ENCODE measurements at places on chromosomes 16 and 17. TPM values are rescaled to one million over a fixed set of nuclear protein-coding genes. Genes with fewer than 3 reads are reported as not detected.

GRCh38 chr17:31008374-31009041 lies 37.7 kb downstream of the RNF135 start:
- H3K27ac ChIP-seq: peak overlapping the region; percentile 87
- peak; percentile 71 for DNase-seq
- H3K4me1 ChIP-seq: peaks cover 3% of the 10 kb centered on the region
- H3K36me3 ChIP-seq: no peaks in the 10 kb centered on the region
- peak overlapping the region; percentile 61 for H3K4me3 ChIP-seq
- H3K27me3 ChIP-seq: no peaks in the 10 kb centered on the region

DNA sequence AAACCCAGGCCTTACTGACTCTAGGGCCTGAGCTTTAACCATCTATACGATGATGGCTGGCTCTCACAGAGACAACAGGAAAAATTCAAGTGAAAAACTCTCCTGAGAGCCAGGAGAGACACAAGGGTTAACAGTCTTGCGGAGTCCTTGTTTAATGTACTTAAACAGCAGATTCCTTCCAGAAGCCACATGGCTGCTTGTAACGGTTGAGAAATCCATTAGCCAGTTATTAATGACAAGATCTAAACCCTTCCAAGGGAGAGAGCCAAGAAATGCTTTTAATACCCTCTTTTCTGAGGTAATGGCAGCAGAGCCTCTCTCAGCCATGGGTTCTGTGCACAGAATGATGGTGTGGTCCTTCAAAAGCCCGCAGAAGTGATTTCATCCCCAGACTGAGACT lies 5.2 kb upstream of the ALDOA start:
- DNase-seq: no peak
- H3K27me3 ChIP-seq: no peaks in the 10 kb centered on the region
- no peaks in the 10 kb centered on the region for H3K36me3 ChIP-seq
- no peak overlapping the region for H3K4me3 ChIP-seq
- no peak overlapping the region for H3K27ac ChIP-seq

DNA sequence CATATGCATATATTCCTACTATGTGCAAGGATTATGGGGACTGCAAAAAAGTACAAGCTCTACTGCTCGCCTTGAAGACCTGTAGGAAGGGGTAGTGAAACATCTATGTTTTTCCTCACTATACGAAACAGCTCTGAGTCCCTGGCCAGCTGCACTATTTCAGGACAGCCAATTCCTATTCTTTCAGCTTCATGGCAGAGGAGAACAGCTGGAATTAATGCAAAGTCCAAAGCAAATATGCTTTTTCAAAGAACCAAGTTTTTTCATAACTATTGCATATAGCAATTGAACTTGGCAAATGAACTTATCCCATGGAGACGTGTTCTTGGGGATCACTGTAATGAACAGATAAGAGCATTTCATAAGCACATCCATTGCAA lies 122.3 kb downstream of the SPACA3 start:
- H3K27me3 ChIP-seq: no peaks in the 10 kb centered on the region
- no peaks in the 10 kb centered on the region for H3K36me3 ChIP-seq
- H3K4me1 ChIP-seq: no peaks in the 10 kb centered on the region

Gene KRT25
- not detected for total RNA-seq

Gene CLEC18B
- total RNA-seq: 8.2 TPM

- peak; percentile 35 for DNase-seq
- H3K4me1 ChIP-seq: peaks cover 8% of the 10 kb centered on the region
- no peaks in the 10 kb centered on the region for H3K36me3 ChIP-seq
Observed at GRCh38 chr16:1723450-1724147, 17.6 kb downstream of the MAPK8IP3 start.

Gene MRM1
- total RNA-seq: 10.2 TPM

GRCh38 chr16:8634991-8635736 lies 13.7 kb downstream of the METTL22 start:
- no peaks in the 10 kb centered on the region for H3K4me1 ChIP-seq
- H3K27ac ChIP-seq: no peak overlapping the region
- no peak for DNase-seq

DNA sequence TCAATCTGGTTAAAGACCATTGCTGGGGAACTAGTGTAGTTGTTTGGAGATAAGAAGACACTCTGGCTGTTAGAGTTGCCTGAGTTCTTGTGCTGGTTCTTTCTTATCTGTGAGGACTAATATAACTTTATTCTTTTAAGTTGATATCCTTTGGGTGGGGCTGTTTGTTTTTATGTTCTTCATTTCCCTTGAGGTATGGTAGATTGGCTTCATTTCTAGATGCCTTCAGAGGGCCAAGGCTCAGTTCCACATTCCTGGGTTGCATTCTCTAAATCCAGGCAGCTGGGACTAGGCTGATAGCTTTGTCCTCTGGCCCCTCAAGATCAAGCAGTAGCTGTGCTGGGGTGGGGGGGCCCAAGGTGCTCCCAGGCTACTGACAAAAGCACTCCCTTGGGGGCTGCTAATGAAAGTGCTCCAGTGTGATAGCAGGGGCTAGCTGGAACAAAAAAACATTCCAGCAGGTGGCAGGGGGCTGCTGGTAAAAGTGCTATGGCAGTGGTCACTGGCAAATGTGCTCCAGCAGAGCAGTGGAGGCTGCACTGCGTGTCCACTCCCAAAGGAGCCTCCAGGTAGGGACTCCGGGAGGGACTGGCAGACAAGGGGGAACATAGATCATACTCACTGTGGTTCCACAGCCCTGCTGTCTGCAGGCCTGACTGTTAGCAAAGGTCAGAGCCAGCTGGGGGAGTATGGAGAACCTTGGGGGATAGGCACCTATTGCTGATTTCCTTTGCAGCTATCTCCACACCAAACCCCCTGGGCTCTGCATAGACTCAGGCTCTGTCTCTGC lies 45.9 kb upstream of the KCNJ16 start:
- no peaks in the 10 kb centered on the region for H3K36me3 ChIP-seq
- DNase-seq: no peak
- no peak overlapping the region for H3K4me3 ChIP-seq
- no peaks in the 10 kb centered on the region for H3K27me3 ChIP-seq
- H3K27ac ChIP-seq: no peak overlapping the region

GRCh38 chr16:55056585-55057401 lies 126.1 kb downstream of the IRX5 start:
- no peak for DNase-seq
- H3K36me3 ChIP-seq: no peaks in the 10 kb centered on the region
- H3K4me1 ChIP-seq: no peaks in the 10 kb centered on the region
- no peak overlapping the region for H3K27ac ChIP-seq
- no peak overlapping the region for H3K4me3 ChIP-seq

DNA sequence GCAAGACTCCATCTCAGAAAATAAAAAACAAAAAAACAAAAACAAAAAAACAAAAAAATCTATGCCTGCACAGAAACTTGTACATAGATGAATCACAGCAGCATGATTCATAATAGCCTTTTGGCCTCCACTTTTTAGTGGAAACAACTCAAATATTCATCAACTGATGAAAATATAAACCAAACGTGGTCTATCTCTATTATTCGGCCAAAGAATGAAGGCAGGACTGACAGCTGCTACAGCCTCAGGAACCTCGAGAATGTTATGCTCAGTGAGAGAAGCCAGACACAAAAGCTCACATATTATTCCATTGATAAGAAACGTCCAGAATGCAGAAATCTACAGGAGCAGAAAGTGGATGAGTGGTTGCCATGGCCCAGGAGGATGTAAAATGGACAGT lies 19.8 kb downstream of the PPL start:
- H3K4me1 ChIP-seq: no peaks in the 10 kb centered on the region
- no peak overlapping the region for H3K27ac ChIP-seq
- H3K36me3 ChIP-seq: no peaks in the 10 kb centered on the region
- H3K4me3 ChIP-seq: no peak overlapping the region
- H3K27me3 ChIP-seq: no peaks in the 10 kb centered on the region
- no peak for DNase-seq

DNA sequence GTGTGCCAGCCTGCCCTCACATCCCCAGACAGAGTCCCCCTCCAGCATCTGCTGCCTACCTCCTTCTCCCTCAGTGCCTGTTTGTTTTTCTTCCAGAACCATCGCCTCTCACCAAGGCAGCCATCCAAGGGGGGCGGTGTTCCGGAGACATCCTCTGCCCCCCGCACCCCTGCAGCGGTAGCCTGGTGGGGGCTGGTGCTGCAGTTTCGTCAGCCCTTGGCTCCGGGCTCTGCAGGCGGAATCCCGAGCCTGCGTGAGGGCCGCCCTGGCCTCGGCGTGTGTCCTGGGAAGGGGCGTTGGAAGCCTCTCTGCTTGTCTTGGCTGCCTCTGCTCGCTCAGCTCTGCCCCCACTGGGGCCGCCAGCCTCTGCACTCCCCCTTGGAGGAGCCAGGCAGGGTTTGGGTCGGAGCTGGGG lies 126.0 kb upstream of the CIBAR2 start:
- H3K4me1 ChIP-seq: peaks cover 13% of the 10 kb centered on the region
- no peak overlapping the region for H3K27ac ChIP-seq

DNA sequence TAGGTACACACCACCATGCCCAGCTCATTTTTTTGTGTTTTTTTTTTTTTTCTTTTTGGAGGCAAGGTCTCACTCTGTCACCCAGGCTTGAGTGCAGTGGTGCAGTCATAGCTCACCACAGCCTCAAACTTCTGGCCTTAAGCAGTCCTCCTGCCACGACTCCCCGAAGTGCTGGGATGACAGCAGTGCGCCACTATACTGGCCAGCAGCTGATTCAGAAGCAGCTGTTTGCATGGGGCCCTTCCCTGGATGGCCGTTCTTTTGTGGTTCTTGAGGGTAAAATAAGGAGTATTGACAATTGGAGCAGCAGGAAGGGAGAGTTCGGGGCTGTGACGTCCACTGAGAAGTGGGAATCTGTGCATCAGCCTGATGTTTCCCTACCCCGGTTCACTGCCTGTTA lies 41.6 kb downstream of the KIAA0513 start:
- H3K27ac ChIP-seq: no peak overlapping the region
- H3K27me3 ChIP-seq: no peaks in the 10 kb centered on the region
- DNase-seq: no peak
- no peak overlapping the region for H3K4me3 ChIP-seq

All from prostate gland (tissue), 2 donors.